ENCODE measurements at places on chromosomes 6 and 20. TPM values are rescaled to one million over a fixed set of nuclear protein-coding genes. Genes with fewer than 3 reads are reported as not detected.

DNA sequence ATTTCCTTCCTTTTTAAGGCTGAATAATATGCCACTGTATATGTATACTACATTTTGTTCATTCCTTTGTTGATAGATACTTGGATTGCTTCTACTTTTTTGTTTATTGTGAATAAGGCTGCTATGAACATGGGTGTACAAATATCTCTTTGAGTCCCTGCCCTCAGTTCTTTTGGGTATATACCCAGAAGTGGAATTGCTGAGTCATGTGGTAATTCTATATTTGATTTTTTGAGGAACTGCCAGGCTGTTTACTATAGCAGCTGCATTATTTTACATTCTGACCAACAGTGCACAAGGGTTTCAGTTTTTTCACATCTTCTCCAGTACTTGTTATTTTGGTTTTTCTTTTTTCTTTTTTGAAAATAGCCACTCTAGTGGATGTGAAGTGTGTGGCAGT, 34.1 kb downstream of the CDS2 start:
- DNase-seq = no peak

DNA sequence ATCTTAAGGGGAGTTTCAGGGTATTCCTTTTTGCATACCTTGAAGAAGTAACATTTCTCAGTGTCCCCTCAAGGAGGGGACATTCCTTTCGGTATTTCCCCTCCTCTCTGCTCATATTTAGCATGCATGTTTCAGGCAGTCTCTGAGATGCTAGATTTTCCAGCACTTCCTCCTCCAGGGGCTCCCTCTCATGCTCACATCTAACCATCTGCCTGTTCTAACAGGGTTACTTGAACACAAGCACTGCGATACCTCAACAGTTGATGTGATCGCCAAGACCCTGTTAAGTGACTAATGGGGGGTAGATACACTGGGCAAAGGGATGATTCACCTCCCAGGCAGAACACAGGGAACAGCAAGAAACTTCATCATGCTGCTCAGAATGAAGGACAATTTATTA, 12.9 kb upstream of the MCM3 start:
- no peak for DNase-seq

- no peak for DNase-seq
These were observed 296.3 kb downstream of the CDKAL1 start for GRCh38 chr6:20830576-20830975.

DNA sequence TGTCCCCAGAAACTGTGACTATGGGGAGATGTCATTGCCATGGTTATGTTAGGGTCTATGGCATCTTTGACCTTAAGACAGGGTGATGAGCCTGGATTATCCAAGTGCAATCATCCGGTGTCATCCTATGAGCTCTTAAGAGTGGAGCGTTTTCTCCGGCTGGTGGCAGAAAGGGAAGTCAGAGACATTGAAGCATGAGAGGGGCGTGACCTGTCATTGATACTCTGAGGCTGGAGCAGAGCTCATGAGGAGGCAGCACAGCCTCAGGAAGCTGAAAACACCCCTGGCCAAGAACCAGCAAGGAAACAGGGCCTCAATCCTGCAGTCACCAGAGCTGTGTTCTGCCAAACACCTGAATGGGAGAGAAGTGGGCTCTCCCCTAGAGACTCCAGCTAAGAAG, 59.6 kb downstream of the ANKRD60 start:
- DNase-seq = no peak

- DNase-seq = no peak
These were observed 7.4 kb upstream of the RBCK1 start for GRCh38 chr20:400454-401275.

DNA sequence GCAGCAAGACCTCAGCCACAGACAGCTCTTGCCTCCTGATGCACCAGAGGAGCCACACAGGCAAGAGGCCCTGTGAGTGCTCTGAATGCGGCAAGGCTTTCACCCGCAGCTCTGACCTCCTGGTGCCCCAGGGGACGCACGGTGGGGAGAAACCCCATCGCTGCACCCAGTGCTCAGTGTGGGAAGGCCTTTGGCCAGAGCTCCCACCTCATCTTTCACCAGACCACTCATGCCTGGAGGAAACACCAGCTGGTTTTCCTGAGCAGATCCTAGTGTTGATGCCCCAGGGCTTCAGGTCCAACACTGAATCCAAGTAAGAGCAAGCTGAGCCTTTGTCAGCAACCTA, 37.0 kb upstream of the XRN2 start:
- DNase-seq = no peak

DNA sequence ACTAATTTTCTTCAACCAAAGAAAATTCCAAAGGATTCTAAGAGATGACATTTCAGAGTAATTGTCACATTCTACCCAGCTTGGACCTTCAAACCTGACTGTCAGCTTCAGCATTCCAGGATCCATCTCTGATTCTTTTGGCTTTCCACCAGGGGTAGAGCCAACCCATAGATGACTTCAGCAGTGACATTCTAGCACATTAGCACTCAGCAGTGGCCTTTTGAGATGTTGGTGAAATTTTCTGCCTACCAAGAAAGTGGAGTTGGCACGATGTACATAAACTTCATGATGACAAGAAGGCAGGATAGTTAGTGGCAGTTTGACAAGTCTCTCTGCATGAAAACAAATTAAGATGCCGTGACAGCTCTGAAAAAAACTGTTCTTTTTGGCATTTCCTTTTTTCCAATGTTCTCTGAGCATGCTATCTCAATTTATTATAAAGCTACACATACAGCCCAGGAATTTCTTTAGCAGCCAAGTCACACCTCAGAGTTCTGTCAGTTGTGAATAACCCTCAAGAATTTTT, 466.5 kb upstream of the RNF217 start:
- no peak for DNase-seq

DNA sequence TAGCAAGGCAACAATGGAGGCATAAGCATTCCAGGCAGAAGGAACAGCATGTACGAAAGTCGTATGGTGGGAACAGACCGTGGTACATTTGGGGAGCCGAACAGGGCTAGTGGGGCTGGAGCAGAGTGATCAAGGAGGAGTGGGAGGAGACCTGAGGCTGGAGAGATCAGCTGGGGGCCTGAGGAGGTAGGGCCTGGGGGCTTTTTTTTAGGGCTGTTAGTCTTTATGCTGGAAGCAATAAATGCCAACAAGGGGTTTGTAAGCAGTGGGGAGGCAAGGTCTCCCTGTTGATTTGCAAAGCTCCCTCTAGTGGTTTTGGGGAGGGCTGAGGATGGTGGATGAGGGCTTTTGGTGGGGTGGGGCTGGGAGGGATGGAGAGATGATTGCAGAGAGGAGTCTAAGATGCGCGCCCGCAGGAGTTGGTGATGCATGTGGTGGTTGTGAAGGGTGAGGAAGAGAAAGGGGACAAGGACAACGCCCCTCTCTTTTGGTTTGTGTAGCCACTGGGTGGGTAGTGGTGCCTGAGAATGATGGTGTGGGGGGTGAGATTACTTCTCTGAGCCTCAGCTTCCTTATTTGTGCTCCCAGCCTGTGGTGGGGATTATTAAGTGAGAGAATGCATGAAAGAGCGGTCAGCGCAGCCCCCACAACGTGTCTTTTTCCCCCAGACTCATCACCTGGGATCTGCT, 74.1 kb upstream of the TOX2 start:
- DNase-seq = no peak

- no peak for DNase-seq
These were observed 20.2 kb downstream of the HLA-DPA1 start for GRCh38 chr6:33053230-33053629.

GRCh38 chr6:30837870-30838269, 46.4 kb upstream of the DDR1 start:
- no peak for DNase-seq

DNA sequence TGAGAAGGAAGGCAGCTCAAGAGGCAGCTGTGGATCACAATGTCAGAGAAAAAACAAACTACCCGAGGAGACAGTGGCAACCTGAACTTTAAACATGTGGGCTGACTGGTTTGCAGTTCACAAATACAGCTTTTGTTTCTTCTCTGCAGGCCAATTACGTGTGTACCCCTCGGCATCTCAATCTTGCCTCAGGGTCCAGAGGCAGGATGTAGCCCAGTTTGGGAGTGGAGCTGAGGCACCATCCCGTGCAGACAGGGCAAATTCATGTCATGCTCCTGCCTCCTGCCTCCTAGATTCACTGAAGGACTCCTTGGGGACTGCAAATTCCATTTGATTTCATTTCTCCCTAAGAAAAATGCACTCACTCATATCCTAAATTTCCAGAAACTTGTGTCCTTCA, 94.2 kb upstream of the KCNK16 start:
- DNase-seq = no peak

DNA sequence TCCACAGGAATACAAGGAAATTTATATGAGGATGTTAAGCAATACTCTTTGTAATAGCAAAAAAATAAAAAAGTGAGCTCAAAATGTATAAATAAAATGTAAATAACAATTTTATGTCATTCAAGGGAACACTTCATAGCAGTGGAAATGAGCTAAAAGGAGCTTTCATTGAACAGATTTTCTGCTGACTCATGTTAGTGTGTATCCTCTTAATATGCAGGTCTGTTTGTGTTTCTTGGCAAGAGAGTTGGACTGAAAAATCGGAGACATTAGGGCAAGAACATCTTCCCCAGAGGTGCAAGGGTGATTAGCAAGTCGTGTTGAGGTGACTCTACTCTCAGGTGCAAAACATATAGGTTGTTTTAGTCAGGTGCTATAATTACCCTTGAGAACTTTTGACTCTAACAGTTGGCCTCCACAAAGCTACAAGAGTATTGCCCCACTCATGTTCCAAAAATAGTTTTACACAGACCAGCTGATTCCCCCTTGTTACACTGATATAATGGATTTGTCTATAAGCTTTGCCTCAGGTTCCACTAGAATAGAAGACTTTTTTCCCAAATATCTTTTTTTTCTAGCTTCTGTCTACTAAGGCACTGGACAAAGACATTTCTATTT, 702.9 kb downstream of the TENT5A start:
- no peak for DNase-seq

The TINAG gene
- 30.3 TPM for polyA plus RNA-seq

The LTA gene
- 0.36 TPM for polyA plus RNA-seq

The XKR7 gene
- 0.64 TPM for polyA plus RNA-seq

The PSMB9 gene
- polyA plus RNA-seq = 8.2 TPM

The TP53TG5 gene
- 0.99 TPM for polyA plus RNA-seq

The ATP5F1E gene
- 242 TPM for polyA plus RNA-seq

The LZTS3 gene
- 16.5 TPM for polyA plus RNA-seq

All from left renal cortex interstitium (tissue), 4 donors.